Thoracic aorta (tissue), 2 donors: ENCODE measurements at places on chromosomes 1 and 21. TPM values are rescaled to one million over a fixed set of nuclear protein-coding genes. Genes with fewer than 3 reads are reported as not detected.

PGBD5 gene
- 0.14 TPM for total RNA-seq

- no peak for DNase-seq
These were observed 3.0 kb downstream of the PAXBP1 start for GRCh38 chr21:32768530-32768929.

DNA sequence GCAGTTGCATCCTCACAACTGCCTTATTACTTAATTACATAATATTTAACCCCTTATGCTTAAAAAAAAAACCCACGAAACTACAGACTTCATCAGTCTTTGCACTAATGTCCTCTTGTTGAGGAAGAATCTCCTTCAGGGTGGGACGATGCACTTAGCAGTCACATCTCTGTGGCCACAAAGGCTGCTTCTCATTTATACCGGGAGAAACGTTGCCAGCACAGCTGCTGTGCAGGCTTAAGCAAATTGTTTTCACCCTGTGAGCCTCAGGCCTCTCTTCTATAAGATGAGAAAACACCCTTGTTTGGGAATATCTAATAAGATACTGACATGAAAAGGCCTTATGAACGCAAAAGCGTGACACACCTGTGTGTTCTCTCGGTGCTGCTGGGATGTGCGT lies 2.9 kb upstream of the OBSCN start:
- no peak for DNase-seq

CNR2 gene
- not detected for total RNA-seq

DNA sequence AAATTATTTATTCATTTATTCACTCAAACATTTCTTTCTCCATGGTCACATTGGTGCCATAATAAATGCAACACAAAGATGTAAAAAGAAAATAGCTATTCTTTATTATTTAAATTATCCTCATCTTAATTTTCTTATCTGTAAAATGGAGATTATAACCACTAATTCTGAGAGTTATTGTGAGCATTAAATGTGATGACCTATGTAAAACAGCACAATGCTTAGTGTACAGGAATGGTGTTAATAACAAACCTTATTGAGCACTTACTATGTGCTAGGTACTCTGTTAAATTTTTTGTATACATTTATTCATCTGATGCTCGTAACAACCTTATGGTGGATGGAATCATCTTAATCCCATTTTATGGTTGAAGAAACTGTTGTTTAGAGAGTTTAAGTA lies 84.6 kb downstream of the NTMT2 start:
- no peak for DNase-seq

SLC9C2 gene
- not detected for total RNA-seq

- no peak for DNase-seq
These were observed 111.9 kb upstream of the TENT5C start for GRCh38 chr1:117493906-117494305.

- no peak for DNase-seq
These were observed 38.5 kb downstream of the ZBTB18 start for GRCh38 chr1:244089561-244089960.

CRYAA gene
- total RNA-seq = not detected

DNA sequence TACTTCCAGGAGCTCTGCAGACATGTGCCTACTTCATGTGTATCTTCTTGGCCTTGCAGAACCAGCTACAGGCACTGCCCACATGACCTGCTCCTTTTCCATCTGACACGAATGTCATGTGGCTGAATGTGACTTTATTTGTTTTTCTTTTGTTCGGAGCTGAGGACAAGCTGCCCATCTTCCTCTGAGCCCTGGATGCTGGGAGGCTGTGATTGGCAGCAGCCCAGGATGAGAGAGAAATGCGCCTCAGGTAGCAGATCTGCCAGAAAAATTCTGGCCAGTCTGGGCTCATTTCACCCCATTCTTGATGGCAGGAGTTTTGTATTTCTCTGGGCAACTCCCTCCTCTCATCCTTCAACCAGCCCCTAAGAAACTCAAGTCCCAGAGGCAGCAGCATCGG lies 372.0 kb downstream of the RPS6KC1 start:
- DNase-seq = no peak

DNA sequence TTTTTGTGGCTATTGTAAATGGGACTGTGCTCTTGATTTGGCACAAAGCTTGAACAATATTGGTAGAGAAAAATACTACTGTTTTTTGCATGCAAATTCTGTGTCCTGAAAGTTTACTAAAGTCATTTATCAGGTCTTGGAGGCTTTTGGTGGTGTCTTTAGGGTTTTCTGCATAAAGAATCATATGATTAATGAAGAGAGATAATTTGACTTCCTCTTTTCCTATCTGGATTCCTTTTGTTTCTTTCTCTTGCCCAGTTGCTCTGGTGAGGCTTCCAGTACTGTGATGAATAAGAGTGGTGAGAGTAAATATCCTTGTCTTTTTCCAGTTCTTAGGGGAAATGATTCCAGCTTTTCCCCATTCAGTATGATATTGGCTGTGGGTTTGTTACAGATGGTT lies 1166.7 kb downstream of the NCAM2 start:
- DNase-seq = no peak

AXDND1 gene
- not detected for total RNA-seq

GRCh38 chr1:5908461-5909375 lies 83.5 kb downstream of the NPHP4 start:
- DNase-seq = no peak

DNA sequence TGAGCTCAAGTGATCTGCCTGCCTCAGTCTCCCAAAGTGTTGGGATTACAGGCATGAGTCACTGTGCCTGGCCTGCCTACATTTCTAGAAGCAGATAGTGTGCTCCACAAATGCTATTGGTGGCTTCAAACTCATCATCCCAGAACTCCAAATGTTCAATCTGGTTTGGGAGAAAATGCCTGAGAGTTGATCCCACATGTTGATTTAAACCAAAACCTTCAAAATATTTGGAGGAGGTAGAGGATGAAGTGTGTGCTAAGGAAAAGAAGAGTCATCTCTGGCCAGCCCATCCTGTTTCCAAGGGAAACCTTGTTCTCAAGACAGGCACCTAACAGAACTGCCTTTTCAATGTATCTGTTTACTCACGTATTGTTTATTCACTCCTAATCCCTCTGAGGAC lies 55.4 kb upstream of the GRHL3 start:
- no peak for DNase-seq

DNA sequence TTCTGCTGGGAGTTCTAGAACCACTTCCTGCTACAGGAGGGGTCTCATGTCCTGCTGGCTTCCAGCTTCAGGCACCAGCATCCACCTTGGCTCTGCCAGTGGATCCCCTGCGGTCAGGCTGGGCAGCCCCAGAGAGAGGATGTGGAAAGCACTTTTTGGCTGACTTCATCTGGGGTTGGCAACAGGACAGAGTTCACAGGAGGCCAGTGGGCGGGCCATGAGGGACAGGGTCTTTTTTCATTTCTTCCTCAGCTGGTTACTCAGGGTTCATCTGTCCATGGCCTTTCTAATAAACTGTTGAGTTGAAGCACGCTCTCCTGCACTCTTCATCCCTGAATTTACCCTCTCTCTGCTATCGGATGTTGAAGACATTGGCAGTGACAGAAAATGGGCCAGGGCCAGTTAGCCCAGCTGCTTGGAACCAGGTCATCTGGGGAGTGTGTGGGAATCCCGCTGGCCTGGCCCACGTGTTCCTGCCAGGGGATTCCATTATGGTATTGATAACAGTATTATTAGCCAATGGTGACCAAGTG lies 45.2 kb downstream of the RPS6KA1 start:
- DNase-seq = no peak

FCRL2 gene
- total RNA-seq = not detected

DNA sequence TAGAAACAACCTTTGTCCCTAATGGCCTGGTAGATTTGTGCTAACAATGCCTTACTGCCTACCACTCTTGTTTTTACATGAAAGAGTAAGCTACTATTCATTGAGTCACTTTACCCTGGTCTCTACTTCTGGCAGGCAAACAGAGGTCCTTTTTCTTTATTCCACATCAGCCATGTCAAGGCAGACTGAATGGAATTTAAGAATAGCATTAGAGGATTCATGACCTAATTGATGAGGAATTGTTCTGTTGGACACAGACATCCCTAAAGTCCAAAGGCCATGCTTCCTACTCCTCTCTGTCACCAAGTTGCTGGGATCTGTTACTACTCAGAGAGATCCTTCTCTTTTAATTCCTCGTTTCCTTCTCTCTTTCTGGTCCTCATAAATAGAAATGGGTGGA lies 229.1 kb upstream of the ZP4 start:
- no peak for DNase-seq
